ENCODE measurements at places on chromosomes 4 and X.

DNA sequence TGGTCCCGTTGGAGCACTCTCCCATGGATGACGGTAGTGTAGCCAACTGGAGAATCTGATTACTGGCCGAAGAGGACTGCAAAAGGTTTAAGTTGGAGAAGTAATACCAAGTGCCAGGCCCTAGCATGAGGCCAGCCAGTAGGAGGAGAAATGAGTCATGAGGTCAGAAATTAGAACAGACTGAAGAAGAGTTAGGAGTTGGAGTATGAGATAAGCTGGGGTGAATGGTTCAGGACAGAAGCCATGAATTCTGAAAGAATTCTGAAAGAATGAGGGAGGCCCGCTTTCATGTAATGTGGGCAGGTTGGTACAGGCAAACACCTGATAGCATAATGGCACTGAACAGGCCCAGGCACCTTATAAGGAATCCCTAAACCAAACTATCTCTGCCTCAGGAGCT is 18.4 kb upstream of the STK26 start:
- DNase-seq, result no peak

GRCh38 chr4:2795300-2795892 is 2.5 kb downstream of the SH3BP2 start:
- peak; percentile 42 for DNase-seq

DNA sequence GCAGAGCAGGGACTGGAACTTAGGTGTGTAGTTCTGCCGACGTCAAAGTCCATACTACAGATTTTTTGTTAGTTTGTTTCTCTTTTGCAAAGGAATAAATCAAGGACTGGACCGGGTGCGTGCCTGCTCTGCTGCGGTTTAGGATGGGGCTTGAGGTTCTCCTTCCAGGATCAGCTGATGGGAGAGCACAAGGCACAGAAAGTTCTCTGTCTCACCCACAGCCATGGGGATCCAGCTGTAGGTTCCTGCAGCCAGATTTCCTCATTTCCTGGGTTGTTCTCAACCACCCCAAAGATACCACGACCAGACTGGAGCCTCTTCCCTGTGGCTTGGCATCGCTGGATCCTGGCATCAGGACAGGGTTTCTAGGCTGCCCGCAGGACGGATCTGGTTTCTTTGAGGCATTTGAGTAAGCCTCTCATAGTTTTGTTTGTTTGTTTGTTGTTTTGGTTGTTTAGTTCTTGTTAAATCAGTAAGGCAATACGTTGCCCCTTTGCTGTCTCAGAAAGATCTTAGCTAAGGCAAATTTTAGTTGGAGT is 789 bp upstream of the SRPX start:
- no peak for DNase-seq

GRCh38 chrX:153378607-153379006 is 22.5 kb downstream of the PNMA6E start:
- DNase-seq, result no peak

DNA sequence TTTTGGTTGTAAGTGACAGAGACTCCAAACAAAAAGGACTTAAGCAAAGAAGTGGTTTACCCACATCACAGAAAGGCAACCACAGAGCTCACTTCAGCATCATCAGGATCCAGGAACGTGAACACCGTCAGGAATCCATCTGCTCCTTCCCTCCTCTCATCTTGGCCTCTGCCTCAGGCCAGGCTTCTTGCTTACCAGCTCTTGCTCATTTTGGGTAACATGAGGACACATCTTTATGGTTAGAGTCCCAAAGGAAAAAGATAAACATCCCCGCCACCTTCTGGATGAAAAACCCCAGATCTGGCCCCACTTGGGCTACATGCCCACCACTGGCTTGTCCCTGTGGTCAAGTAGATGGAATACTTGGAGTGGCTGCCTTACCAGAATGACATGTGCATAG is 176.8 kb upstream of the RPL34 start:
- no peak for DNase-seq

DNA sequence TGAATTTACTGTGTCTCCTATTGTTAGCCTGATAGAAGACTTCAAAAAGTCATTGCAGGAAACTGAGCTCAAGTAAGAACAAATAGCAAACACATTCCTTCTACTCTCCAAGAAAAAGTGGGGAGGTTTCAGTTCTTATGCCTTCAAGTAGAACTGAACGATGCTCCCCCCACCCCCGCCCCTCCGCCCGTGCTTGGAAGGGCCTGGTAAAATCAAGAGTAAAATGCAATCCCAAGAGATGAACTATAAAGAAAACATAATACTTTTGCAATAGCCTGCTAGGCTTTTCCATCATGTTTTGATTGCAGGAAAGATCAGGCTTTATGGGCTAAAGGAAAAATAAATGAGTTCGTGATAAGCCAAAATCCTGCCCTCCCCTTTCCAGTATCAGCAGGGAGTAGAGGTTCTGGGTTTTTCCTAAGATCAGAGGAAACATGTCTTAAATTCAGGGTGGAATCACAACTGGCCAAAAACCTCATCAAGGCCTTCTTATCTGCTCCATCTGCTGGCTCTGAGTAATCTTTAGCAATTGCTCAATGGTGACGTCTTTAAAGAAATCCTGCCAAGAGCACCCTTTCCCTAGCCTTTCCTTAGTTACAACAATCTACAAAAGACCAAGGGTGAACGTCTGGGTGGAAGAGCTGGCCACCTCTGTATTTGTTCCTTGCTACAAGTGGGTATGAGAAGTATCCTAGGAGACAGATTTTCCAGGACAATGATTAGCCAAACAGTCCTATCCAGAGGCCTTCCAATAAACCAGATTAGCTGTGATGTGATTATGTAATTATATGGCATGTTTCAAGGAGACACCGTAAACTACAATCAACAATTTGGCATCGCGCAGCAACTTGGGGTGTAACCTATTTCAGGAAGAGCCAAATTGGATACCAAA is 66.3 kb upstream of the FAM9C start:
- no peak for DNase-seq

GRCh38 chrX:23509256-23509655 is 158.0 kb upstream of the PRDX4 start:
- DNase-seq, result no peak

- no peak for DNase-seq
Observed at GRCh38 chr4:121053601-121054143, 18.7 kb downstream of the NDNF start.

DNA sequence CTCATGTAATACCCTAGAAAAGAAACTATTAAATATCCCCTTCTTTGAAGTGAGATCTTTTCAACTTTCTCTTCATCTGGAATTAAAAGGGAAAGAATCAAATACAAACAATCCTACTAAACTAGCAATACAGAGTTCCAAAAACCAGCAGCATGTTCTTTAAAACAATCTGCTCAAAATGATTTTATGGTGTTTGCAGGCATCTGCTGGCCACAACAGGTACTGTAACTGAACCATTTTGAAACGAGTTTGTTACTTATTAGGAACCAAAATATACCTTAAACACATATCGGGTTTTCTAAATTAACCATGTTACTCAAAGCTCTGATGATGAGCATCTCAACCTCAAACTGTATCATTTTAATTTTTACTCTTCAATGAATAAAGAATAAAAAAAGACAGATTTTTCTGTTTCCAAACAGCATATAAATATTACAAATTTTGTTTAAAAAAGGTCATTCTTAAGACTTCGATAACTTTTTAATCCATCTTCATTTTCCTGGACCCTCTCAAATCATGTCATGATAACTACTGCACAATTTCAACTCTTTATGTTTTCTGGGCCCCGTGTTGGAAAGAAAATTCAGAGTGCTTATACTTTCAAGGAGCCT is 56.5 kb downstream of the ARAP2 start:
- DNase-seq, result no peak

DNA sequence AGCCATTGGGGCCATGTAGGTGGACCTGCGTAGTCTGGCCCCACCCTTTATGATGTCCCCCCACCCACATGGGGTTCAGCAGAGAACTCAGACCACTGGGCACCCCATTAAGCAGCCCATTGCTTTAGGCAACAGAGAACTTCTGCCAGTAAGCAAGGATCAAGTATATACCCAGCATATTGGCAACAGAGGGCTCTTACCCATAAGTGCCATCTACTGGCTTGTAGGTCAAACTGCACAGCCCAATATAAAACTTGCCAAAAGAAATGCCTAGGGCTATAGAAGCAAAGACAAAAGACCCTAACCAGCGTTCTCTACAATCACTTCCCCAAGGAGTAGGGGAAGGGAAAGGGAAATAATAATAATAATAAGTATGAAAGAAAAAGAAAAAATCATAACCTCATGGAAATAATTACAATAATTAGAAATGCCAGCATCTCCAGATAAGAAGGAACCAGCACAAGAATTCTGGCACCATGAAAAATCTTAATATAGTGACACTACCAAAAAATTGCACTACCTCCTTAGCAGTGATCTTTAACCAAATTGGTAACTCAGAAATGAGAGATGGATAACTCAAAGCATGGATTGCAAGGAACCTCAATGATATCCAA is 1090.7 kb downstream of the FAT4 start:
- DNase-seq, result no peak

- DNase-seq, result no peak
Observed at GRCh38 chr4:28947374-28947773, 1772.8 kb upstream of the PCDH7 start.

- no peak for DNase-seq
Observed at GRCh38 chr4:77172336-77172735, 15.3 kb downstream of the CCNG2 start.

DNA sequence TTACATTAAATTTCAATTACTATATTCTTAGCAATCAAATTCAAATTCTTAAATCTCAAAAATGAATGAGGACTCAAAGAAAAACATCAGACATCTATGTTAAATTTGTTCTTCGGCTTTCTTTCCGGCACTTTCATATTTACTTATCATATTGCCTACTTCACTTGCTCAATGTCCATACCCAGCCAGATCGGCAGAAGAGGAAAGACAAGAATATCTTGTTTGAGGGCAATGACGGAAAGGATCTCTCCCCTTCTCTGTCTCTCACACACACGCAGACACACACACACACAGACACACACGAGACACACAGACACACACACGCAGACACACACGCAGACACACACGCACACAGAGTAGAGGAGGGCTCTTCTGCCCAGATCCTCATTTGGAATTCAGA is 13.2 kb upstream of the IRF2 start:
- no peak for DNase-seq

GRCh38 chr4:92791871-92792440 is 488.2 kb downstream of the GRID2 start:
- DNase-seq, result no peak

DNA sequence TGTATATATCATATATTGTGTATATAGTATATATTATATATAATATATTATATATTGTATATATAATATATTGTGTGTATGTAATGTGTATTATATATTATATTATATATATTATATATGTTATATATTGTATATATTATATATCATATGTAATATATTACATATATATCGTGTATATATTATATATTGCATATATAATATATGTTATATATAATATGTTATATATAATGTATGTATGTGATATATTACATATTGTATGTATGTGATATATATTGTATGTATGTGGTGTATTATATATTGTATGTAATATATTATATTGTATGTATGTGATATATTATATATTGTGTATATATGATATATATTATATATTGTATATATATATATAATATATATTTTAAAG is 30.5 kb downstream of the RAB40A start:
- no peak for DNase-seq

DNA sequence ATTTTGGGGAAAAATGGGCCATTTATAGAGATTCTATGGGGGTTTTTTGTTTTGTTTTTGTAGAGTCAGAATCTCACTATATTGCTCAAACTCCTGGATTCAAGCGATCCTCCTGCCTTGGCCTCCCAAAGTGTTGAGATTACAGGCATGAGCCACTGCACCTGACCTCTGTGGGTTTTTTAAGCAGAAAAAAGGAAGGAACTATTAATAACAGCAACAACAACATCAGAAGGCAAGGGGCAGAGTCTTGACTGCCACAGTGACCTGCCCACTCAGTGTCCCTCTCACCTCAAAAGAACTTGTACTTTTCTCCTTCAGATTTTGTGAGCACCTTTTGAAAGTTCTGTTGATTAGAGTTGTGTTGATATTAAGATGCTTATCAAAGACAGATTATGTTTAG is 48.1 kb downstream of the FNIP2 start:
- DNase-seq, result no peak

DNA sequence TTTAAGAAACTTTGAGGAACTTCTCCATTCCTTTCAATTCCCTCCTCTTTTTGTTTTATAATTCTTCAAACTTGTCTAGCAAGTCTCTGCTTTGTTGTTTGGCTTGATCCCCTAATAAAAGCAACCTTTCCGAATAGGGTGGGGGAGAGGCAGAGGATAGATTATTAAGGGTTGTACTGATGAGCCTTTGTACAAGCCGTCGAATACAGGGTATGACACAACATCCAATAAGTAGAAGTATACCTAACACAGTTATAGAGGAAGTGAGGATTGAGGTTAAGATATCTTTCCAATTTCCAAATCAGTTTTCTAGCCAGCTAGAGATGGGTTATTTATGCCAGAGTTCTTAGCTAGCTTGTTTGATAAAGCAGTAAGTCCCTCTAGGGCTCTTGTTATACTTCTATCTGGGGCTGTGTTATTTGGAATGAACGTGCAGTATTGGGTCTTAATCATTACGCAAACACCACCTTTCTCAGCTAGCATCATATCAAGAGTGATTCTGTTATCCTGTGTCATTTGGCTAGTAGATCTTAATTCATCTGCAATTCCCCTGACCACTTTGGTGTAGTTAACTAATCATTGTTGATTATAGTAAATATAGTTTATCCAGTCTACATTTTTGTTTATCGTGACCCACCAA is 18.5 kb downstream of the METAP1 start:
- no peak for DNase-seq

DNA sequence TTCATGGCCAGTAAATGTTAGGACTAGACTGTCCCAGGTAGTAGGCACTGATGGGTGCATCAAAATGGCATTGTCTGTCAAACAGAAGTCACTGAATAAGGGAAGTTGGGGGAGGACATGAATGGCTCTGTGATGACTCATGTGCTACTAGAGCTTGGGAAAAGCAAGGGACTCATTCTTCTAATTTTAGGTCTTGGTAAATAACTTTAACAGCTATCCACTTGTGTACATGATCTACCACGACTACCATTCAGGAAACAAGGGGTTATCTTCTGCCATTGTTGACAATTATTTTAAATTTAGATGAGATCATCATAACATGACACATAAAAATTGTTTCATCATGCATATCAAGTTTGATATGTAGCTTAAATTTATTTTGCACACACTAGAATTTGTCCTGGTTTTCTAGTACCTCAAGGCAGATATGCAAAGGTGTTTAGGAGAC is 6.3 kb downstream of the AREG start:
- DNase-seq, result no peak

DNA sequence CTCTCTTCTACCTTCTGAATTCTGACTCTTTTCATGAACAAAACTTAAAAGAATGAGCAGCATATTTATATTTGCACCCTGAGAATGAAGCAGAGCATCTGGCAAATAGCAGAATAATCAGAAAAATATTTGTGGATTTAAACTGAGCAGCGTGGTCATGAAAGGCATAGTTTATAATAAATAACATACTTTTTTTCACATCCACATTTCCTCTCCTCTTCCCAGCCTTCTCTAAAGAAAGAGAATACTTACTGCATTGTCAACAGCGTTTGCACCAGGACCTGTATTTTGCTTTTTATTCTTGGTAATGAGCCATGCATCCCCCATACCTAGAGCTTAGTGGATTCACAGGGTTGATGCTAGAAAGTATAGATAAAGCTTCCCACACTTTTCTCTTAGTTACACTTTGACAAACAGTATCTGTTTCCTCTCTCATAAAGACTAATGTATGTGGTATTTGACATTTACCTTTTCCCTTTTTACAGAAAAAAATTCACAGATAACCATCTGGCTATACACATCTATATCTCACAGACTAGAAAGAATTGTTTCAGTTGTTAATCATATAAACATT is 131.5 kb downstream of the PRSS12 start:
- no peak for DNase-seq
